ENCODE measurements at places on chromosomes 2 and 18.

DNA sequence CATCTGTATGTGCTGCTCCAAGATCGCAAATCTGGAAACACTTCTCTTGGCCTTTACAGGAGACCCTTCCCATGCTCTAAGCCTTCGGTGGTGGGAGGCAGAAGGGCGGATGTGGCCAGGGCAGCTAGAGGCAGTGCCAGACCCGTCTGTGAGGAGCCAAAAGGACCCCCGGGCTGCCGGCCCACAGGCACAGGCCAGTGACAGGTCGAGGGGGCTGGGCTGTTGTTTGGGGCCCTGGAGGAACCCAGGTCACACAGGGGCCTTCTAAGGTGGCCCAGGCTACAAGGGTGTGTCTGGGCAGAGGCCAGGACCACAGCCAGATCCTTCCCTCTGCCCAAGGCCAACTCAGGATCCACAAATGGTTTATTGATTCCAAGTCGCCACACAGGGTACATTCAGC lies 49.4 kb downstream of the SLC66A2 start:
- DNase-seq: no peak

DNA sequence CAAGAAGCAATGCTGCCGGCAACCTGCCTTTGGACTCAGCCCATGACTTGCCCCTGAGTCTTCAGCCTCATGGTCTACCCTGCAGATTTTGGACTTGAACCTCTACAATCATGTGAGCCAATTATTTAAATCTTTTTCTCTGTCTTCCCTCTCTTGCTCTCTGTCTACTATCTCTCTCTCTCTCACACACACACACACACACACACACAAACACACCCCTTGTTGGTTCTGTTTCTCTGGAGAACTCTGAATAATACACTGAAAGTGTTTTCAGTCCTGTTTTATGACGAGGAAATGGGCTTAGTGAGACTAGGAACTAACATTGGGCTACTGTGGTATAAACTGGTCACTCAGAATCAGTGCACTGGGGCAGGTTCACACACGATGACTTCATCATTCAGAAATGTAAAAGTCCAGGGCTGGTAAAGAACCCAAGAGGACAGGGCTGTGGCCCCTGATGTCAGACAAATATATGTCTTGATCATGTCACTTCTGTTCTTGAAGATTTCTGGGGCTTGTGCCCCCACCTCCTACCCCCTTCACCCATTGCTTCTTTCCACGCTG lies 266.1 kb upstream of the SIX2 start:
- DNase-seq: no peak

DNA sequence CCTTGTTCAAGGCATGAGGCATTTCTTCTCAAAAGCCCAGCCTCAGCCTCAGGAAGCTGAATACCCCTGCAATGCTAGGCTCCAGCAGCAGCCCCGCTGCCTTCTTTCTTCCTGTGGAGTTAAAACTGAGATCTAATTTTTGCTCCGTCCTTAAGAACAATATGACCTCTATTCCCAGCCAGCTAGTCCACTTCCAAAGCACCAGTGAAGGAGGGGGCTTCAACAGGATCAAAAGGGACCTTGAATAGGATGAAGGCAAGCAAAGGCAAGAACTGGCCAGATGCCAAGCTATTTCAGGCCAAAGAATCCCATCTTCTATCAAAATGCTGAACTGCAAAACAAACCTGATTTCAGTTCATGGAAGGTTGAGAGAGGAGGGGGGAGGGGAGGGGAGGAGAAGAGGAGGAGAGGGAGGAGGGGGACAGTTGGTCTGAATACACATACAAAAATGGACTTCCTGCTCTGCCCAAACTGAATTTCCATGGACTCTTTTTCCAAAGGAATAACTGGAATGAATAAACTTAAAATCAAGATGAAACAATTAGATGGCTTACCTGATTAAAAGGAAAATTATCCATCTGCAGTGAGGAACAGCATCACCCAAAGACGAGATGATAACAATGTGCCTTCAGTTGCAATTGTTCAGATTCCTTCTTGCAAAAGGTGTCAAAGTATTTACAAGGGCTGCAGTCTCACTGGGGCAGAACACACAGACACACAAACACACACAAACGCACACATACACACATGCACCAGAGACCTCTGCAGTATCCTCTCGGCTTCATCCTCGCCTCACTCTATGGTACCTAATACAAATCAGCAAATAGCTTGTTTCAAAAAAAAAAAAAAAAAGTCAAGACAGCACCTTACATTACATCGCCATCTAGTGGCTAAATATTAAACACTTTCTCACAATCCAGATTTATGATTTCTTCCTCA lies at the start of gene SCN1A:
SCN1A (minus strand) TSS at position 804 of the 939 bp plus-strand sequence. CDS start 54,399 bp downstream, outside the sequence.
- DNase-seq: no peak

GRCh38 chr2:223169830-223170605 lies 118.0 kb downstream of the KCNE4 start:
- DNase-seq: no peak

DNA sequence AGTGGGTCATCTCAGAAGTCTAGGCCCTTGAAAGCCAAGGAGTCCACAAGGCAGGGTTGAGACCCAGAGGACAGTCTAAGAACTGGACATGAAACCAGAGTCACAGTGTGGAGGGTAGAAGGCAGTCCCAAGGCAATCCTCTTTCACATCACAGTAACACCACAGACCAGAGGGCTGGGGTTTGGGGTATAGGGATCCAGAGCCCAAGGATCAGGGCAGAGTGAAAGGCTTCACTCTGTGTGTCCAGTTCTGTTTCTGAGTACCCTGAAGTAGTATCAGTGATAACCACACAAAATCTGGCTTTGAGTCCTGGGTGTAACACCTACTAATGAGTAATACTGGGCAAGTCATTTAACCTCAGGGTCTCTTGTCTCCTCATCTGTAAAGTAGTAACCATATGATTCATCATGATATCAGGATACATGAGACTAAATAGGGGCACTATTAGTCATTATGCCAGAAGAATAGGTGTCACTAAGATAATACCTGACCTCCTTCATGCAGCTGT lies 91.0 kb downstream of the ICA1L start:
- DNase-seq: no peak

- DNase-seq: no peak
These were observed 11.1 kb downstream of the COLEC11 start for GRCh38 chr2:3606028-3606369.

GRCh38 chr18:12741351-12741750 lies 38.5 kb downstream of the PSMG2 start:
- no peak for DNase-seq

- DNase-seq: no peak
These were observed 21.1 kb downstream of the BABAM2 start for GRCh38 chr2:27911458-27912210.

GRCh38 chr2:37820471-37820986 lies 104.6 kb upstream of the RMDN2 start:
- DNase-seq: no peak

DNA sequence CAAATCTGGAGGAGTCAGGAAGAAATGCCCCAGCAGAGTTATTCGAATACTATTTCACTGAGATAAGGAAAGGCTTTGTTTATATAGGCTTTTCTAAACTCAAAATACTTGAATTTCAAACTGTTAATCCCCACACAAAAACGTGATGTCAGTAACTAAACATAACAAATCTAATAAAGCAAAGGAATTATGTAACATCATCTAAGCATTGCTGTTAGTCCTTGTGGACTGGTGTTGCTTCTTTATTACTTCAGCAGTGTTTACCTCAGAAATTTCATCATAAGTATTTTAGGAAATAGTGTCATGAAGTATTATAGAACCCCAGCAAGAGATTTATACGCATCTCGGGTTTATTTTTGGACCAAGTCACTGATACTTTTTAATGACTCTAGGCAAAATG lies 19.7 kb upstream of the SANBR start:
- no peak for DNase-seq

DNA sequence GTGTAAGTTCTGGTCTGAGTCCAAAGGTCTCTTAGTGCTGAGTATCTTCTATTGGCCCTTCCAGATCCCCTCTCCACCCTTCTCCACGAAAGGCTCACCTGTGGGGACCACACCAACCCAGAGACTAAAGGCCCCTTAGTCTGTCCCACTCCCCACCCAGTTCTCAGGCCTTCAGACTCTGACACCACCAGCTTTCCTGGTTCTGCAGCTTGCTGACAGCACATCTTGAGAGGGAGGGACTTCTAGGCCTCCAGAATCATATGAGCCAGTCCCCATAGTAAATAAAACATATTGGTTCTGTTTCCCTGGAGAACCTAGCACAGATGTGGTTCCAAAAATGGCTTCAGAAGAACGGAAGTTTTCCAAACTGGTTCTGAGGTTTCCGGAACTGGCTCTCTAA lies 38.5 kb upstream of the KLF11 start:
- DNase-seq: no peak

- no peak for DNase-seq
These were observed 875.8 kb downstream of the EPHA4 start for GRCh38 chr2:220696280-220696669.

DNA sequence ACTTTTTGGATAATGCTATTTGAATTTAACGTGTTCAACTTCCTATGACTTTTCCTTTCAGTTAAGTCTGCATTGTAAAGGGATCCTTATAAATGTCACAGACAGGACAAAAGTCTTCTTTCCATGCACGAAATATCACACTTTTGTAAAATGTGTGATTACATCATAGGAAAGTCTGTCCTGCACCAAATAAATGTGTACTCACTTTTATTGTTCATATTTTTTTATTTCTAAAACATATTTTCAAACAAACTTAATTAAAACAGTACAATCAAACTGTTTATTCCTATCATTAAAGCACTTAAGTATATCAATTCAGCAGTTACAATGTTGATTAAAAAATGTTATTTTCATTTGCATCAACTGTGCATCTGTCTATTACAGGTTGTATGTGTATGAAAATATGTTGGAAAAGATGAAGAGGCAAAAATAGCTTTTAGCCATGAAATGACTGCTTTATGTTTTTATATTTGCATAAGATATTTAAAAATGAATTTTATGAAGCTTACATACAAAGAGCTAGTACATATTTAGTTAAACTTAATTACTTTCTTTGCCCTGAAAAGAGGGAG lies 105.6 kb downstream of the CSRNP3 start:
- DNase-seq: no peak

DNA sequence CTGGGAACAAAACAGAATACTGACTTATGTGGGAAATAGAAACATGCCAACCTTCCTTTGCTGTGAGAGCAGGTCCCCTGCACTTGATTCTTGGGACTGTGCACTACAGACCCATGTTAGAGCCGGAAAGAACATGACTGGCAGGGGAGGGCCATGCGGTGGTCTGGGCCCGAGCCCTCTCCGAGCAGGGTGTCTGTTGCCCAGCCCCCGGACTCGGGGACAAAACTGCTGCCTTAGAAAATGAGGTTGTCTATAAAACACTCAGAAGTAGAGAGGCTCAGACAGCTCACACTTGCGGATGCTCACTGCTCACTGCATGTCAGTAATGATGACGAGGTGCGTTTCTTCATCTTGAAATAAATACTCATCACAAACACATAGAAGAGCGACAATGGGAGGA lies 270.7 kb upstream of the HDAC4 start:
- no peak for DNase-seq

DNA sequence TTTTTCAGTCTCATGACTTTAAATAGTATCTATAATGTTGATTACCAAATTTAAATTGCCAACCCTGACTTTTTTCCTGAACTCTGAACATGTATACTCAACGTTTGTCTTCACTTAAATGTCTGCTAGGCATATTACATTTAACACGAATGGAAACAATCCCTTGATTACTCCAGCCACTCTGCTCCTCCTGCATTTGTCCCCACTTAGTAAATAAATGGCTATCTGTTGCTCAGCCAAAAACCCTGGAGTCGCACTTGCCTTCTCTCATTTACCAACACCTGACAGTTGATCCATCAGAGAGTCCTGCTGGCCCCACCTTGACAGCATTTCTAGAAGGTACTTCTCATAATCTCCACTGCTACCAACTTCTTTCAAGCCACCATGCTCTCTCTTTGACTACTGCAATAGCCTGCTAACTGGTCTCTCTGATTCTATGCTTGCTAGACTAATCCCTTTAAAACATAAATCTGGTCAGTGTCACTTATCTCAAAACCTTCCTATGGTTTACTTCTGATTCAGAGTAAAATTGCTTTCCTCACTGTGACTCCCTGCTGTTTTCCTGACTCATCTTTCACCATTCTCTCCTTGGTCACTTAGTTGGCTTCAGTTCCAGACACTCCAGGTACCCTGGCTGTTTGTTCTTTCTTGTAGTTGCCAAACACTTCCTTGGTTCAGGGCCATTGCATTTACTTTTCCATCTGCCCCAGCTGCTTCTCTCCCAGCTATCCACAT lies 31.9 kb downstream of the SPAG16 start:
- no peak for DNase-seq

- no peak for DNase-seq
These were observed 10.9 kb downstream of the TRIP12 start for GRCh38 chr2:229910832-229911412.

- no peak for DNase-seq
These were observed 391.6 kb downstream of the NBAS start for GRCh38 chr2:15169326-15170069.

DNA sequence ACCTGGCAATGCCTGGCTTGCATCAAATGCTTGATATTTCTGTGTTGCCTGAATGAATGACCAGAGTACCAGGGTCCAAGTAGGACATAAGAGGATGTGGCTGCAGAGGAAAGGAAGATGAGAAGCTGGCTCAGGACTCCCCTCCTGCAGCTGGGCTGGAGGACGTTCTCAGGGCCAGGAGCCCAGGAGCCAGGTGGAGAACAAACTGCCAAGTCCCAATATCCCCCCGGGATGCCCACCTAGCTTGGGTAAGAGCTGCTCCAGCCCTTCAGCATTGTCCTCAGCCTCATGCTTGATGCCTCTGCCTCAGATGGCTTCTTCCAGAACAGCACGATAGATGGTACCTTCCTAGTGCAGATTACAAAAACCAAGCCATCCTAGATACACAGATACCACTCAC lies 8.6 kb upstream of the ATP6V1B1 start:
- DNase-seq: no peak

GRCh38 chr18:25831301-25831701 lies 259.1 kb downstream of the SS18 start:
- DNase-seq: no peak

- DNase-seq: no peak
These were observed 141.1 kb downstream of the DCC start for GRCh38 chr18:52481116-52481515.

GRCh38 chr2:108938077-108938710 lies 50.8 kb downstream of the EDAR start:
- DNase-seq: no peak

- no peak for DNase-seq
These were observed 86.2 kb downstream of the CRIM1 start for GRCh38 chr2:36441816-36442215.

GRCh38 chr2:195214072-195214471 lies 443.0 kb upstream of the SLC39A10 start:
- DNase-seq: no peak

All from omental fat pad (tissue), 4 donors.